Chondrocyte (in vitro differentiated cells): ENCODE measurements at places on chromosomes 7 and 10. TPM values are rescaled to one million over a fixed set of nuclear protein-coding genes. Genes with fewer than 3 reads are reported as not detected.

DNA sequence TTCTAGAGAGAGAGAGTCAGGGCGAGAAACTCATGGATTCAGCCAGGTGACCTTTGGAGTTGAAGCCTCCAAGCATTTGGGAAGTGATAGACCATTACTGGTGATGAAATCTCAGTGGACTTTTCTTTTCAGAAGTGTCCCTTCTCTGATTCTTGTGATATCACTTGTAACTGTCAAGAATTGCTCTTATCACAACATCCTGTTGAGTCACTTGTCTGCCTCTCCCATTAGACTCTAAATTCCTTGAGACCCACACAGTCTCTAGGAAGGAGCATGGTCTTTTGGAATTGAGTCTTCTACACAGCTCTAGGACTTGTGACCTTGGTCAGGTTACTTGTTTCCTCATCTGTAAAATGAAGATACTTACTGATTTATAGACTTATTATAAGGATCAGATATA lies 81.0 kb downstream of the CFAP58 start:
- no peak overlapping the region for H3K4me3 ChIP-seq
- no peak for DNase-seq
- no peaks in the 10 kb centered on the region for H3K4me1 ChIP-seq
- H3K36me3 ChIP-seq, result no peaks in the 10 kb centered on the region
- peaks cover 6% of the 10 kb centered on the region for H3K27me3 ChIP-seq
- H3K27ac ChIP-seq, result no peak overlapping the region

DNA sequence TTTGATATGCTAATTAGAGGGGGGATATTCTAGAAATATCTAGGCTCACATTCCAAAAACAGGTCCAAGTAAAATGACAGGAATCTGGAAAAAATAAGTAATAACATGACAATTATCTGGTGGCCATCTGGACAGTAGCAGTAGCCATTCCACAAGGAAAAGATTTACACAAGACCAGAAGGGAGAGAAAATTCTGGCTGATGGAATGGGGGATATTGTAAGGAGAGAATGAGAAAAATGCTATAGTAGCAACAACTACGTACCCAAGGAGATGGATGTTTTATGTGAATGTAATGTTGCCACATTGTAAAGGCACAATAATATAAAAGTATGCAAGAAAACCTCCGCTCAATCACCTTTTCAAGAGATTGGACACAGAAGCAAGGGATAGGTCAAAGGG lies 5.4 kb downstream of the MYOF start:
- peak overlapping the region; percentile 90 for H3K27ac ChIP-seq
- peaks cover 81% of the 10 kb centered on the region for H3K4me1 ChIP-seq
- peaks cover 24% of the 10 kb centered on the region for H3K36me3 ChIP-seq

The CFAP58 gene
- total RNA-seq, result 0.13 to 0.27 TPM (median 0.15 TPM) in 3 replicates

DNA sequence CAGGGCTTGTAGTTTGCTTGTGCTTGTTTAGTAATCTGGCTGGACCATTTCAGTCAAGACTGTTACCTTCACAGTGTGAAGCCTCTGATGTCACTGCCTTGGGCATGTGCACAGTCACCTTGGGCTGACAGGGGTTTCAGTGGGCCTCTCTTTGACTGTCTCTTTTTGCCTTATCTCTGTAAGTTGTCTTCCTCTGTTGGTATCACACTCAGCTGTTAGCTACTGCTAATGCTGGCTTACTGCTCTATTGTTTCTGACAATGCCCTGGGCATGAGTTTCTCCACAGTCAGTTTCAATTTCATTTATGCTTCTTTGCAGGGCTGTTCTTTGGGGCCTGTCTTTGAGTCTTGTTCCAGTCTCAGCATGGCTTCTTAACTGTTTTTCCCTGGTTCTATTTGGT lies 201.9 kb upstream of the SHH start:
- H3K4me1 ChIP-seq, result no peaks in the 10 kb centered on the region
- no peak for DNase-seq
- H3K36me3 ChIP-seq, result no peaks in the 10 kb centered on the region
- no peak overlapping the region for H3K4me3 ChIP-seq
- H3K27ac ChIP-seq, result no peak overlapping the region
- H3K27me3 ChIP-seq, result peaks cover 1% of the 10 kb centered on the region

- no peak for DNase-seq
- H3K27me3 ChIP-seq, result peaks cover 18% of the 10 kb centered on the region
- peak within 1 kb of the TSS; percentile 65 for H3K4me3 ChIP-seq
- H3K36me3 ChIP-seq, result peaks cover 5% of the 10 kb centered on the region
- no peak within 1 kb of the TSS for H3K27ac ChIP-seq
Observed at GRCh38 chr10:72087969-72088888, at the start of gene SPOCK2. TSS of gene SPOCK2 (minus strand) at chr10:72088551. CDS start at chr10:72088328, 223 bp downstream.

- no peak overlapping the region for H3K4me3 ChIP-seq
- DNase-seq, result no peak
- no peaks in the 10 kb centered on the region for H3K27me3 ChIP-seq
- peaks cover 29% of the 10 kb centered on the region for H3K4me1 ChIP-seq
- peaks cover 29% of the 10 kb centered on the region for H3K36me3 ChIP-seq
Observed at GRCh38 chr7:47366211-47366610, 215.7 kb downstream of the TNS3 start.

GRCh38 chr10:32046151-32046550 lies 10.1 kb downstream of the KIF5B start:
- DNase-seq, result no peak
- no peaks in the 10 kb centered on the region for H3K27me3 ChIP-seq
- H3K4me3 ChIP-seq, result no peak overlapping the region
- no peak overlapping the region for H3K27ac ChIP-seq

DNA sequence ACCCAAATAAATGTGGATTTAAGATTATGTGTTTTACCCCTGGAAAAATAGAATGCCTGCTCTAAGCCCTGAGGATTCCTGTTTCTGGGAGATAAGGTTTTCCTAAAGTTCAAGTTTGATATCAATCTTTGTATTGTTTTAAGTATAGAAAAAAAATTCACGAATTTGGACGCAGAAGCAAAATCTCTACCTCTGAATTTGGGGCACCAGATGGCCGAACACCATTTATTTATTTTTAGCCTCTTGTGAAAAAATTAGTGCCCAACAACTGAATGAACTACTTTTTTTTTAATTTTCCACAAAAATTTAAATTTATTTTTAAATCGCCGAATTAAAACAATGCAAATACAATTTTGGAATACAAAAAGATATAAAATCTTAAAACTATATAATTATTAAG lies 128.1 kb upstream of the SP4 start:
- no peak for DNase-seq
- no peaks in the 10 kb centered on the region for H3K4me1 ChIP-seq
- H3K4me3 ChIP-seq, result no peak overlapping the region
- H3K36me3 ChIP-seq, result no peaks in the 10 kb centered on the region

The TMEM26 gene
- 0.92 to 1.9 TPM (median 1.0 TPM) in 3 replicates for total RNA-seq

DNA sequence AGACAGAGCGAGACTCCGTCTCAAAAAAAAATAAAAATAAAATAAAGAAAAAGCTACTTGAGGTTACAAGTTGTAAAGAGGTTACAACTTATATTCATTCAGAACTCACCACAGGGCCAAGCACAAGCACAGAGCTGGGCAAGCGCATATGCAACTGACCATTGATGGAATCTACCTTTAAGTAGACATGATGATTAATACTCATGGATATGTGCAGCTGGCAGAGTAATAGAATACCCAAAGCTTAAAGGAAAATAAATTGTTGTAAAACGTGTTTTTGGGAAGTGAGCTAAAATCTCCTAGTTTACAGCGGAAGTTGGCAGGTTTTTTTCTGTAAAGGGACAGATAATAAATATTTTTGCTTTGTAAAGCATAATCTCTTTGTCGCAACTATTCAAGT lies 111.6 kb downstream of the TMEM168 start:
- H3K36me3 ChIP-seq, result no peaks in the 10 kb centered on the region
- no peak overlapping the region for H3K4me3 ChIP-seq
- no peak overlapping the region for H3K27ac ChIP-seq

GRCh38 chr7:142030848-142031247 lies 35.2 kb downstream of the MGAM start:
- peaks cover 22% of the 10 kb centered on the region for H3K4me1 ChIP-seq
- peaks cover 2% of the 10 kb centered on the region for H3K27me3 ChIP-seq
- H3K27ac ChIP-seq, result no peak overlapping the region
- DNase-seq, result no peak
- H3K36me3 ChIP-seq, result no peaks in the 10 kb centered on the region

DNA sequence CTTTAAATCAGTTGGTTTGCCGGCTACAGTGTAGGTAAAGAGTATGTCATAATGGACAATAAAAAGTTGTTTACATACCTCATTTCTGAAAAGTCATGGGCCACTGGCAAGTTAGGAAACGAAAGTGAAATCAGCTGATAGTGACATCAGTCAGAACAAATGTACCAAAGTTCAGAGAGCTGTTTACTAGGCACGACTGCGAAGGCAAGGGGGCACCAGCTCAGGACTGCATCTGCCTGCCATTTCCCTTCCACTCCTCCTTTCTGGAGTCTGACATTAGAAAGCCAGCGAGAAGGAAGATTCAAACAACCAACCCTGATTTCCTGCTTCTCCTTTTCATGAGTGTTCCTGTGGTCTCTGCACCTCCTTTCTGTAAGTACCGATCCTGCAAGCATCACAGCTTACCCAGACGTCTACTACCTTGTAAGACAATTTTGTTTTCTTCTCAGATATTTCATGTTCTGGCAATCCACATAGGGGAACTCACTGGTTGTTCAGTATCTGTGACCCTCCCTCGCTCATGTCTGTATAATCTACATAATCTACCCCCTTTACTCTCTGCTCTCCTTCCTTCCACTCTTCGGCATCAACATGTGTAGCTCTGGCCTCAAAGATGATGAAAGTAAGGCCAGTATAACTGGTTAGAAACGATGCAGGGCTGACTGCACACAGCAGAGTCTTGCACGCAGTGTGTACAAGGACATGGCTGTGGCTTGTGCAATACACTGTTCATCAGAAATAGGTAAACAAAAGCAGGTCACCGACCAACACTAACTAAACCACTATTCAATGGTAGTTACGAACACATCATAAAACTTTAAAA lies at the start of gene TMEM140:
Gene TMEM140, plus strand, starts transcription at position 174 of the 823 bp plus-strand sequence. CDS start 16,370 bp downstream, outside the sequence.
- H3K4me3 ChIP-seq, result no peak within 1 kb of the TSS
- peaks cover 5% of the 10 kb centered on the region for H3K4me1 ChIP-seq
- H3K27me3 ChIP-seq, result no peaks in the 10 kb centered on the region
- H3K27ac ChIP-seq, result peak within 1 kb of the TSS; percentile 28

- no peaks in the 10 kb centered on the region for H3K36me3 ChIP-seq
- peaks cover 4% of the 10 kb centered on the region for H3K27me3 ChIP-seq
- DNase-seq, result no peak
- H3K4me3 ChIP-seq, result no peak overlapping the region
- no peak overlapping the region for H3K27ac ChIP-seq
Observed at GRCh38 chr7:129438839-129439651, 4.8 kb downstream of the STRIP2 start.

- no peak overlapping the region for H3K4me3 ChIP-seq
- peaks cover 37% of the 10 kb centered on the region for H3K4me1 ChIP-seq
- peaks cover 31% of the 10 kb centered on the region for H3K36me3 ChIP-seq
- DNase-seq, result no peak
Observed at GRCh38 chr10:408236-408635, 273.0 kb downstream of the ZMYND11 start.

- no peak for DNase-seq
- H3K4me1 ChIP-seq, result peaks cover 29% of the 10 kb centered on the region
- H3K27me3 ChIP-seq, result no peaks in the 10 kb centered on the region
- no peak overlapping the region for H3K4me3 ChIP-seq
- no peak overlapping the region for H3K27ac ChIP-seq
Observed at GRCh38 chr7:2710901-2711551, 23.0 kb downstream of the AMZ1 start.

The ANKRD7 gene
- total RNA-seq, result not detected in 3 replicates

The PPP1R17 gene
- not detected in 3 replicates for total RNA-seq

The STAMBPL1 gene
- total RNA-seq, result 1.6 to 2.7 TPM (median 2.1 TPM) in 3 replicates

The CRCP gene
- total RNA-seq, result 22.8 to 24.2 TPM (median 23.3 TPM) in 3 replicates

DNA sequence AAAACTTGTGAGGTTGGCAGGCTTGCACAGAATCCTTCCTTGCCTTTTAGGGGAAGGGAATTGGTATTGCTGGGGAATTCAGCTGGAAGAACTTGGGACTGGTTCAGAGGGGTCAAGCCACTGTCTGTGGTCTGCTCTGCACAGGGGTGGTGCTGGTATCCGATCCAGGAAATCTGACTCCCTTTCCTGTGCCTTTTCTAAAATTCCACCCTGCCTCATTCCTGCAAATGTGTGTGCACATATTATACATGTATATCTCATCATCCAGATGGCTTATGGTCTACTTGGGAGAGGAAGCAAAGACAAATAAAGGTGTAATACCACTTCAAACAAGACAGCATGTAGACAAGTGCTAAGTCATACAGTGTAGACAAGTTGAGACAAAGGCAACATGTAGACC lies 14.3 kb downstream of the UBTD1 start:
- peaks cover 39% of the 10 kb centered on the region for H3K4me1 ChIP-seq
- no peak overlapping the region for H3K27ac ChIP-seq
- no peak overlapping the region for H3K4me3 ChIP-seq
- H3K27me3 ChIP-seq, result no peaks in the 10 kb centered on the region
- DNase-seq, result no peak

The TFEC gene
- 0.05 to 0.23 TPM (median 0.17 TPM) in 3 replicates for total RNA-seq

- no peak overlapping the region for H3K27ac ChIP-seq
- peaks cover 10% of the 10 kb centered on the region for H3K4me1 ChIP-seq
- DNase-seq, result no peak
- H3K4me3 ChIP-seq, result no peak overlapping the region
- H3K27me3 ChIP-seq, result no peaks in the 10 kb centered on the region
Observed at GRCh38 chr10:62541811-62542210, 167.6 kb downstream of the ZNF365 start.

GRCh38 chr7:73364006-73364728 lies 36.2 kb downstream of the FKBP6 start:
- no peak overlapping the region for H3K4me3 ChIP-seq
- H3K27me3 ChIP-seq, result peaks cover 11% of the 10 kb centered on the region
- H3K4me1 ChIP-seq, result peaks cover 4% of the 10 kb centered on the region
- no peaks in the 10 kb centered on the region for H3K36me3 ChIP-seq

DNA sequence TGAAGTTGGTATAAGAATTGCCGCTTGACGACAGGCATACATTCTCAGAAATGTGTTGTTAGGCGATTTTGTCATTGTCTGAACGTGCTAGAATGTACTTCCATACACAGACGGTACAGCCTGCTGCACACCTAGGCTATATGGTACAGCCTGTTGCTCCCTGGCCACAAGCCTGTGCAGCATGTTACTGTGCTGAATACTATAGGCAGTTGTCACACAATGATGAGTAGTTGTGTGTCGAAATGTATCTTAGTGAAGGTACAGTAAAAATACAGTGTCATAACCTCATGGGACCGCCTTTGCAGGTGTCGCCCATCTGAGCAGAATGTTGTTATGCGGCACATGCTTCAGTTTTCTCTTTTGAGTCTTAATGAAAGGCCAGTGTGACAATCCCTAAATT lies 66.5 kb downstream of the SHH start:
- H3K4me1 ChIP-seq, result no peaks in the 10 kb centered on the region
- no peak for DNase-seq
- H3K36me3 ChIP-seq, result peaks cover 16% of the 10 kb centered on the region
- no peak overlapping the region for H3K27ac ChIP-seq
- no peaks in the 10 kb centered on the region for H3K27me3 ChIP-seq
